Type B pancreatic cell (in vitro differentiated cells): ENCODE measurements at places on chromosomes 4 and X. TPM values are rescaled to one million over a fixed set of nuclear protein-coding genes. Genes with fewer than 3 reads are reported as not detected.
A peak's percentile ranks its signal among the peaks of the same experiment; 100 is the strongest.

DNA sequence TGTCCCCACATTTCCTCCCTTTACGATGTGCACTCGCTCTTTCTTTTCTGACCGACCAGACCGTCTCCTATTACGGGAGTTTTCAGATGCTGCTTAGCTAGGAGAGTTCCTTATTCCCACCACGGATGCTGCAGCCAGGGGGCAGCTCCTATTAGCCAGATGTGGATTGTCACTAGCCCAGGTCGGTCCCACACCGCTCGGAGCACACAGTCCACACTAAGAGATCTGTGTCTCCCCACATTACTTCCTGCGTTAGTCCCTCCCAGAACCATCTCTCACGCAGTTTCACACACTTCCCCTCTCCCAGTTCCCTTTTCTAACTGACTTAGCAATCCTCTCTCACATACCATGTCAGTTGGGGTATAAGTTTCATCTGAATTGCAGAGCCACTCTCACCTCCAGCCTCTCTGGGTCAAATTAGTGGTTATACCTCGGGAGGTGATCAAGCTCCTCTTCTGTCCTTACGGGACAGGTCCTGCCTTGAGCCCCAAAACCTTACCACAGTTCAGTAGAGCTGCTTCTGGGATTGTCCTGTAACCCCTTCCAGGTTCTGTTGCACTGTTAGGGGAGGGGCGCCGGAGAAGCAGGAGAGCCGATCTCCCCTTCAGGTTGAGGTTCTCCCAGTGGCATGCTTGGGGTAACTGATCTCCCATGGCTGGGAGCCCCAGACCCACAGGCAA, 28.2 kb downstream of the SULT1E1 start:
- peak overlapping the region; percentile 73 for H3K4me3 ChIP-seq
- no peaks in the 10 kb centered on the region for H3K27me3 ChIP-seq
- DNase-seq = no peak
- H3K36me3 ChIP-seq = no peaks in the 10 kb centered on the region

DNA sequence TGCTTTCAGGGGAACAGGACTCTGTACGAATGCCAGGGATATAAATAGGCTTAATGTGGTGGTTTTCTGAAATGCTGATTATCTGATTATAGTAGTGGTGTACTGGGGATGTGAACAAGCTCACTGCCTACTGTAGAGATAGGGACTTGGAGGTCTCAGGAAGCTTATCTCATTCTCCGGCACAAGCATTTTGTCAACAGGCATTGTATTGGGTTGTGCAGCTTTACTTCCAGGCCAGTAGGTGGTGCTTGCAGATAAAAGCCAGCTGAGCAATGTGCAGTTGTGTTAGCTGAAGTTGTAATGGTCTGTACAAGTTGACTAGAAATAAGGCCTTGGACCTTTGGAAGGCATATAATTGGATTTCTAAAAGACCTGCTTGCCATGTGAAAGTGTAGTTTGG, 49.5 kb upstream of the TMLHE start:
- H3K36me3 ChIP-seq = no peaks in the 10 kb centered on the region
- no peak overlapping the region for H3K4me3 ChIP-seq
- no peaks in the 10 kb centered on the region for H3K4me1 ChIP-seq
- no peak overlapping the region for H3K27ac ChIP-seq

DNA sequence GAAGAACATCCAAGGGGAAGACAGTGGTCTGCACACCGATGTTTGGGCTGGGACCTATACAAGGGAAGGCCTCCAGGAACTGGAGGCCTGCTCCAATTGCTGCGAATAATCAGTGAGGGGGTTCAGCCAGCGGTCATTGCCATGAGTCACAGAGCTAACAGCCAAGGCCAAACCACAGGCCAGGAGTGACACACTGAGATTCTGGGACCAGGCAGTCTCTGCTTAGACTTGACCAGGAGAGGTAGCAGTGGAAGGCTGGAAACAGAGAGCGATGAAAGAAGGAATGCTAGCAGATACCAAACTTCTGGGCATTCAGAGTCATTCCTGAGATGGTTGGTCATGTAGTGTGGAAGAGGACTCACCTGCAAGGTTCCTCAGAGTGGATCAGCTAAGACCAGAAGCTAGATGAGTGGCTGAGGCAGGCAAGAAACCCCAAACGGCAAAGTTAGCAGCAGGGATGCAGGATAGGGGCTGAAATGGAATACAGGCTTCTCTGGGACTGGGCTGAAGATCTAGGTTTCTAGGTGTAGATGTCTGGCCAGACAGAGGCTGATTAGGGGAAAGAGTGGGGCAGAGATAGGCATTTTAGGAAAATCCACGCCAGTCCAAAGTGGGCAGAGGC, 54.7 kb downstream of the CNGA2 start:
- no peaks in the 10 kb centered on the region for H3K36me3 ChIP-seq
- H3K27ac ChIP-seq = no peak overlapping the region
- H3K4me3 ChIP-seq = no peak overlapping the region
- no peaks in the 10 kb centered on the region for H3K4me1 ChIP-seq

DNA sequence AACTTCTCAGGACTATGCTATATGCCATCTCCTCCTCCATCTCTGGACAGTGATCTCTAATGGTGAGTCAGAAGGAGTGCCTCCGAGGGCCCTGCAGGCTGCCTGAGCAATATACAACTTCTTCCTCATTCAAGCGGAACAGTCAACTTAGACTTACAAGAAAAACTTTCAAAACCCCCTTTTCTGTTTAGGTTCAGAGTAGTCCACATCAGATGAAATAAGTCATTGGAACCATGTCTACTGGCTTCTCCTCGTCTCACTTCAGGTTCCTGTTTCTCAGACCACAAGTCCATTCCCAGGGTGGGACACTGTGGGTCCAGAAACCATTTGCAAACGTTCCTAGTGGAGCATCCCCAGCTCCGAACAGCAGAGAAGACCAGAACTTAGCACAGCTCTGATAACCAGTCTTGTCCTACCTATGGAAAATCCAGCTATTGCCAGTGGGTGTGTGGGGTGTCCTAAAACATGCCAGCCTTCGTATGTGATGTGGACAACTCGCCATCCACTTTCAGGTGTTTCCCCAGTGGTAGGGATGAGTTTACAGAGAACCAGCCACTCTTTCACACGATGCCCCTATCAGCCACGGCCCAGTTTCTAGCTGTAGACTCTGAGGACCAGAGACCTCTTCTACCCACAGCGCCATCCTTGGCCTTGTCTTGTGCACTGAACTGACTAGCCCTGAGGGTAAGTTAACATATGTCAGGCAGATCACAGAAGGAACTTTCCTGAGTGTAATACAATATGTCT, 32.7 kb upstream of the NKRF start:
- H3K27ac ChIP-seq = no peak overlapping the region
- peaks cover 3% of the 10 kb centered on the region for H3K36me3 ChIP-seq
- no peak overlapping the region for H3K4me3 ChIP-seq
- no peaks in the 10 kb centered on the region for H3K27me3 ChIP-seq

GRCh38 chrX:13092455-13092941, 48.1 kb upstream of the FAM9C start:
- no peak overlapping the region for H3K4me3 ChIP-seq
- H3K27me3 ChIP-seq = no peaks in the 10 kb centered on the region
- peaks cover 6% of the 10 kb centered on the region for H3K4me1 ChIP-seq
- no peak overlapping the region for H3K27ac ChIP-seq
- no peak for DNase-seq
- no peaks in the 10 kb centered on the region for H3K36me3 ChIP-seq

GRCh38 chr4:107870916-107871786, 46.4 kb downstream of the SGMS2 start:
- peak overlapping the region; percentile 24 for H3K4me3 ChIP-seq
- no peak overlapping the region for H3K27ac ChIP-seq
- H3K4me1 ChIP-seq = peaks cover 9% of the 10 kb centered on the region
- H3K27me3 ChIP-seq = no peaks in the 10 kb centered on the region
- H3K36me3 ChIP-seq = no peaks in the 10 kb centered on the region

DCHS2 gene
- 0.76 and 1.8 TPM in 2 replicates for total RNA-seq

DDX60 gene
- total RNA-seq = 8.7 and 9.3 TPM in 2 replicates

SFRP2 gene
- 5.9 and 31.9 TPM in 2 replicates for total RNA-seq
